OCI-LY7 (cell line): ENCODE measurements at places on chromosomes 12 and 14. TPM values are rescaled to one million over a fixed set of nuclear protein-coding genes. Genes with fewer than 3 reads are reported as not detected.

DNA sequence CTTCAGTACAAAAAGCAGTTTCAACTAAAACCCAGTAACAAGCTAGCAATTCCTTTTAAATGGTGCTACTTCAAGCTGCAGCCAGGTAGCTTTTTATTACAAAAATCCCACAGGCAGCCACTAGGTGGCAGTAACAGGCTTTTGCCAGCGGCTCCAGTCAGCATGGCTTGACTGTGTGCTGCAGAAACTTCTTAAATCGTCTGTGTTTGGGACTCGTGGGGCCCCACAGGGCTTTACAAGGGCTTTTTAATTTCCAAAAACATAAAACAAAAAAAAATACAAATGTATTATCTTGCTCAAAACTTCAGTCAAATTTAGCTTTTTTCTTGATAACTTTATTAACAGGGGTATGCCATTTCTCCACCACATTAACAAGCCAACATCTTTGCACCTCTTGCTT, 3.6 kb upstream of the CLEC4E start:
- peak; percentile 87 for DNase-seq

INHBE gene
- total RNA-seq, result 3.4 and 4.0 TPM in 2 replicates

MMP17 gene
- total RNA-seq, result not detected in 2 replicates

- DNase-seq, result no peak
Measured at GRCh38 chr14:91607322-91608047, 97.4 kb upstream of the PPP4R3A start.

SMCO2 gene
- not detected in 2 replicates for total RNA-seq
